ENCODE measurements at places on chromosomes 5 and 9. TPM values are rescaled to one million over a fixed set of nuclear protein-coding genes. Genes with fewer than 3 reads are reported as not detected.
A peak's percentile ranks its signal among the peaks of the same experiment; 100 is the strongest.

GRCh38 chr5:11372191-11372590 is 532.1 kb downstream of the CTNND2 start:
- no peak overlapping the region for H3K27ac ChIP-seq
- DNase-seq = no peak
- no peaks in the 10 kb centered on the region for H3K36me3 ChIP-seq
- H3K27me3 ChIP-seq = no peaks in the 10 kb centered on the region
- H3K4me1 ChIP-seq = no peaks in the 10 kb centered on the region

GRCh38 chr5:3594510-3595005 is 1.1 kb upstream of the IRX1 start:
- H3K27me3 ChIP-seq = peaks cover 34% of the 10 kb centered on the region
- peak overlapping the region; percentile 2 for H3K27ac ChIP-seq
- DNase-seq = peak; percentile 49
- H3K4me1 ChIP-seq = peaks cover 20% of the 10 kb centered on the region

GRCh38 chr5:116045821-116046220 is 13.5 kb downstream of the ARL14EPL start:
- peak; percentile 12 for DNase-seq
- no peak overlapping the region for H3K4me3 ChIP-seq
- no peaks in the 10 kb centered on the region for H3K36me3 ChIP-seq
- no peaks in the 10 kb centered on the region for H3K4me1 ChIP-seq
- H3K27ac ChIP-seq = no peak overlapping the region

DNA sequence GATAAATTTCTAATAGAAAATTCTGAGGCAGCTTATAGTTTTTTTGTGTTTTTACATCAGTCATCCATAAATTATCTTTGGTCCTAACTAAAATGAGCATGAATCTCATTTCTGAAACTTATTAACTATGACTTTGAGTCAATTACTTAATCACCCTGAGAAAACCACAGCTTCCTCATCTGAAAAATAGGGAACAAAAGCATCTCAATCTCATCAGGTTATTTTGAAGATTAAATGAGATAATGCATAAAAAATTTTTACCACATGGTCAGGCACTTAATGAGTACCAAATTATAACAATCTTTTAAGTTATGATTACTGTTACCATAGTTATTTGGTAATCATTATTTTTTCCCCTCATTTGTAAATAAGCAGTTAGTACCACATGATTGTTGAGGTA is 279.1 kb downstream of the MAST4 start:
- H3K36me3 ChIP-seq = no peaks in the 10 kb centered on the region
- H3K27me3 ChIP-seq = no peaks in the 10 kb centered on the region
- H3K4me3 ChIP-seq = no peak overlapping the region
- H3K4me1 ChIP-seq = peaks cover 4% of the 10 kb centered on the region
- no peak for DNase-seq

DNA sequence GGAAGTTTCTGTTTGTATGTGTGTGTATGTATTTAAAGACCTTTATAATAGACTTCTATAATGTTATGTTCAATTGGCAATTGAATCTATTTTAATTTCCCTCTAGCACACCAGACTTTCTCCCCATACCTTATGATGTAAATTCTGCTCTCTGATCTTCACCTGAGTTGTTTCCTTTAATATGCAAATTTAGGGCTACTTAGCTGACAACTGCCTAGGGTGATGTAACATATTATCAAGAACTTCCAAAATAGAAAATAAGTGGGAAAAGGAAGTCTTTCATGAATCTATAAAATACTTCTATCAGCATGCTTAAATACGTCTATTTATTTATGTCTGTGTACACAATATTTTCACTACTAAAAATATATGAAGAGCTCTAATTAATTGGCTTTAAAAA is 923.5 kb upstream of the CDH10 start:
- H3K36me3 ChIP-seq = no peaks in the 10 kb centered on the region
- H3K4me3 ChIP-seq = no peak overlapping the region
- no peaks in the 10 kb centered on the region for H3K4me1 ChIP-seq
- no peaks in the 10 kb centered on the region for H3K27me3 ChIP-seq
- H3K27ac ChIP-seq = no peak overlapping the region
- DNase-seq = no peak

GRCh38 chr5:157108976-157109375 is at the start of gene HAVCR2:
Gene HAVCR2, minus strand, starts transcription at chr5:157109044. Its CDS starts 61 bp downstream, at chr5:157108983.
- H3K27me3 ChIP-seq = no peaks in the 10 kb centered on the region
- H3K36me3 ChIP-seq = no peaks in the 10 kb centered on the region
- H3K27ac ChIP-seq = no peak within 1 kb of the TSS
- H3K4me3 ChIP-seq = no peak within 1 kb of the TSS
- DNase-seq = no peak

DNA sequence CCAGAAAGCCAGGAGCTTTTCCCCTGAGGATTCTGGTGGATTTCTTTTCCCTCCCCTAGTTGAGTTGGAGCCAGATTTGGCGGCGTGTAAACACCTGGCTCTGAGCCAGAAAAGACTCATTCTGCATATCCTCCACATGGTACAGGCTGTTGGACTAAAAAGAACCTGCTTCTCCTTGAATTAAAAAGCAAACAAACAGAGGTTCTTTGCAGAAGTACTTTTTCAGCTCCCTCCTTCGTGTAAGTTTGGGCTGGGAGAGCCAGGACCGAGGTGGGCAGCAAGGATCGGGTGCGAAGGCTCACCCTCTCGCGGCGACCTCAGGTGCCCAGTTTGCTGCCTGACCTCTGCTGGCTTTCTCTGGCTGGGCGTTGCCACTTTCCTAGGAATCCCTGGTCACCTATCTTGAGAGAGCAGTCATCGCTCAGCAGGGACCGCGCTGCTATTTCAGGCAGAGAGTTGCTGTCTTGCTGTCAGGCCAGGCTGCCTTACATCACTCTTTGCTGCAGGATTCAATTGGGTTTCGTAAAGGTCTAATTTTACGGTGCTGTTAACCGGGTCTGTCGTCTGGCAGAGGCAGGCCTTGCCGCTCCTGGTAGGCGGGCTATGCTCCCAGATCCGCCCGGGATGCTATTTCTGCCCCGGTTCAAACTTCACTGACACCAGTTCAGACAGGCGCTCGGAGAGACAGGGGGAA is 3.2 kb downstream of the PAPPA start:
- H3K27ac ChIP-seq = peak overlapping the region; percentile 57
- peaks cover 3% of the 10 kb centered on the region for H3K36me3 ChIP-seq
- H3K27me3 ChIP-seq = peaks cover 5% of the 10 kb centered on the region
- H3K4me3 ChIP-seq = peak overlapping the region; percentile 44
- peaks cover 31% of the 10 kb centered on the region for H3K4me1 ChIP-seq

- no peak overlapping the region for H3K4me3 ChIP-seq
- H3K27me3 ChIP-seq = no peaks in the 10 kb centered on the region
- no peak overlapping the region for H3K27ac ChIP-seq
- no peak for DNase-seq
- H3K4me1 ChIP-seq = peaks cover 38% of the 10 kb centered on the region
These were observed 134.0 kb downstream of the RXRA start for GRCh38 chr9:134460206-134460605.

DNA sequence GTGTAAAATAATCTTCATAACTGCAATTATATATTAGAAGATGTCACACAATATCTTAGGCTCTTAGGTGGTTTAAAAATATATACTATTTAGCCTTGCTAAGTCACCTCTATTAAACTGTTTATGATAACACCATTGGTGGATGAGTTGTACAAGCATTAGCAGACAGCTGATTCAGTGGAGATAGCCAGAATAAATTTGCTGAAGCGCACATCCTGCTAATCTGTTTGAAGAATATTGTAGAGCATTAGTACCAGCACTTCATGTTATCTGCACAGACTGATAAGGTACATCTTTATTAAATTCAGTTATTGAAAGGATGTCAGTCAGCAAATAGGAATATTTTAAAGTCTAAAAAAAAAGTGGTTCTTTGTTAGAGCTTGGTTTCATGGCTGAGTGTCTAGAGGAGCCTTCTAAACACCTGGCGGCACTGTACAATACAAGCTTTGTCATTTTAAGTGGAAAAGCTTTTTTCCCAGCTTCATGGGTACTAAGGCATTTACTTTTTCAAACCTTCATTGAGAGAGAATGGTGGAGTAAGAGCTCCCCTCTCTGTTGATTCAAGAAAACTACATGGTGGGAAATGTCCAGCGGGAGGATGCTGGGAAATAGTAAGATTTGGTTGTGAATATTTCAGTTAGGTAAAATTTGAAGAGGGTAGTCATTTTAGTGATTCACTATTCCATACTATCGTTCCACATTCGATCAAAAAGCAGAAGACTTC is 275.1 kb downstream of the SLF1 start:
- H3K4me1 ChIP-seq = no peaks in the 10 kb centered on the region
- no peak overlapping the region for H3K27ac ChIP-seq
- H3K36me3 ChIP-seq = no peaks in the 10 kb centered on the region
- no peak overlapping the region for H3K4me3 ChIP-seq
- peak; percentile 18 for DNase-seq

GRCh38 chr9:31908891-31909480 is 475.5 kb upstream of the ACO1 start:
- H3K27me3 ChIP-seq = no peaks in the 10 kb centered on the region
- no peak overlapping the region for H3K4me3 ChIP-seq
- no peak overlapping the region for H3K27ac ChIP-seq
- H3K4me1 ChIP-seq = no peaks in the 10 kb centered on the region

DNA sequence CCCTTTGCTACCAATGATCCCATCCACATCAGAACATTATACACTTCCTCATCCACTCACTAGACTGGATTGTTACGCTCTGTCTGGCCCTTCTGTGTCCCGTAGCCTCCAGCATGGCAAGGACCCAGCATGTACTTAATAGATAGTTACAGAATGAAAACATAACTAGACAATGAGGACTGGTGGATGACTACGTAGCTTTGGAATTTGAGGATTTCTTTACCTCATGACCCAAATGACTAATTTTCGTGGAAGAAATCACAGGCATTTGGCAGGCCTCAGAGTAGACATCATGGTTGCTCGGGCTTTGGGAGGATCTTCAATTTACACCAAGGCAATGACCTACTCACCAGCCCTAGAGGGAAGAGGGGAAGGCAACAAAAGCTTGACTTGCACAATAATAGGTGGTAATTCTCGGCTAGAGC is 299.8 kb downstream of the TLE1 start:
- no peaks in the 10 kb centered on the region for H3K27me3 ChIP-seq
- DNase-seq = peak; percentile 100
- H3K27ac ChIP-seq = peak overlapping the region; percentile 94

DNA sequence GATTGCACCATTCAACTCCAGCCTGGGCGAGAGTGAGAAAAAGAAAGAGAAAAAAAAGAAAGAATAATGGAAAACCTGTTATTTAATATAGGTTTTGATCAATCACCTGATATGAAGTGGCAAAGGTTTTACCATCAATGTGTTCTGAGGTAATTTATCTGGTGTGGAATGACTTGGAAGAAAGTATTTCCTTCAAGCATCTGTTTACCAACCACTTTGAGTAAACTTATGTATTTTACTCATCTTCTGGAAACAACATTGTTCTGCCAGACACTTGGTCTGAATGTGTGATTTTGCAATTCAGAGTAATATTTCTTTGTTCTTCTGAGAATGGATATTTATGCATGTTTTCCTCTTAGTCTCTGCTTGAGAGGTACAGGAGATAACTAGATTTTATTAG is 24.3 kb downstream of the KIF2A start:
- no peaks in the 10 kb centered on the region for H3K27me3 ChIP-seq
- no peak overlapping the region for H3K4me3 ChIP-seq
- no peak overlapping the region for H3K27ac ChIP-seq
- H3K36me3 ChIP-seq = no peaks in the 10 kb centered on the region

DNA sequence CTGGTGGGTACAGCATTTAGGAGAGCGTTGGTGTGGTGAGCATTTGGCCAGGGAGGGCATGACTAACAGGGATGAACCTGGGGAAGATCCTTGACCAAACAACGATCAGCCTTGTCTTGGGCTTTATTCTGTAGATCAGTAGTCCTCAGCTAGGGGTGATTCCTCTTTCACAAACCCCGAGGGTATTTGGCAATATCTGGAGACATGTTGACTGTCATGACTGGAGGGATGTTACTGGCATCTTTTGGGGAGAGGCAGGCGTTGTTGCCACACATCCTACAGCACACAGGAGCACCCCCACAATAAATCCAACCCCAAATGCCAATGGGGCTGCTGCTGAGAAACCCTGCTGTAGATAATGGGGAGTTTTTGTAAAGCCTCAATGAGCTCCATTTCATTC is 43.9 kb downstream of the OSTF1 start:
- H3K4me3 ChIP-seq = no peak overlapping the region
- no peak for DNase-seq
- no peak overlapping the region for H3K27ac ChIP-seq
- peaks cover 14% of the 10 kb centered on the region for H3K36me3 ChIP-seq
- H3K4me1 ChIP-seq = no peaks in the 10 kb centered on the region

- H3K4me3 ChIP-seq = no peak overlapping the region
- H3K27ac ChIP-seq = no peak overlapping the region
- no peaks in the 10 kb centered on the region for H3K27me3 ChIP-seq
- no peaks in the 10 kb centered on the region for H3K4me1 ChIP-seq
- no peak for DNase-seq
These were observed 625.5 kb downstream of the CCDC171 start for GRCh38 chr9:16178294-16178693.

DNA sequence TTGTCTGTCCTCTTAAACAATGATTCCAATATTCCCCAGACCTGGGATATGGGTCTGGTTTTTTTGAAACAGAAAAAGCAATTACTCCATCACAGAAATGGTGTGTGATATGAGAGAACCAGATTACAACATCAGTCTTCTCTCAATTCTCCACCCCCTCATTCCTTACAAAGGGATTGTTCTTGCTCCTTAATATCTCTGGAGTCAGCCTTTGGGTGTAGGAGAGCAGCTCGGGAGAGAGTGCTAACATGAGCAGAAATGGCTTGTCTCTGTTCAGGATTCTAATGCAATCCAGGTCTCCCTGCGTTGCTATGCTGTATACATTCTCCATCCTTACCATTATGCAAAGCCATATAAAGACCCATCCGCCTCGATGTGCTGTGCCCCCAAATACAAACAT is 32.7 kb downstream of the ZFAND5 start:
- no peak for DNase-seq
- H3K36me3 ChIP-seq = no peaks in the 10 kb centered on the region
- H3K27ac ChIP-seq = no peak overlapping the region
- no peak overlapping the region for H3K4me3 ChIP-seq
- H3K4me1 ChIP-seq = no peaks in the 10 kb centered on the region
- H3K27me3 ChIP-seq = no peaks in the 10 kb centered on the region

GRCh38 chr5:142481410-142481809 is 156.6 kb upstream of the SPRY4 start:
- H3K27ac ChIP-seq = no peak overlapping the region
- no peak overlapping the region for H3K4me3 ChIP-seq
- H3K36me3 ChIP-seq = no peaks in the 10 kb centered on the region
- DNase-seq = no peak
- H3K4me1 ChIP-seq = peaks cover 15% of the 10 kb centered on the region

GRCh38 chr9:128280084-128280622 is 4.1 kb downstream of the SWI5 start:
- H3K27ac ChIP-seq = no peak overlapping the region
- no peak overlapping the region for H3K4me3 ChIP-seq
- no peaks in the 10 kb centered on the region for H3K27me3 ChIP-seq
- DNase-seq = no peak

GRCh38 chr5:56247592-56247991 is 14.5 kb upstream of the ANKRD55 start:
- H3K27ac ChIP-seq = no peak overlapping the region
- H3K36me3 ChIP-seq = no peaks in the 10 kb centered on the region
- DNase-seq = peak; percentile 48

The KIF12 gene
- total RNA-seq = 0.34 TPM

The PLAC8L1 gene
- 2.7 TPM for total RNA-seq

The ITGA1 gene
- 83.1 TPM for total RNA-seq

The PTTG1 gene
- total RNA-seq = 12.7 TPM

The ADAMTS2 gene
- 26.6 TPM for total RNA-seq

The ECPAS gene
- 89.7 TPM for total RNA-seq

The ERBIN gene
- total RNA-seq = 80.8 TPM

The FST gene
- total RNA-seq = 57.1 TPM

The PIP5KL1 gene
- 4.9 TPM for total RNA-seq
